ENCODE measurements at places on chromosomes 4 and X.

GRCh38 chr4:83010522-83011318 lies at the start of gene LIN54:
Gene LIN54 (minus strand): TSS chr4:83010823. CDS start chr4:82984844, 25,979 bp downstream.
- peak; percentile 81 for DNase-seq

- DNase-seq = no peak
These were observed 679.9 kb upstream of the MAGEB2 start for GRCh38 chrX:29535212-29536162.

DNA sequence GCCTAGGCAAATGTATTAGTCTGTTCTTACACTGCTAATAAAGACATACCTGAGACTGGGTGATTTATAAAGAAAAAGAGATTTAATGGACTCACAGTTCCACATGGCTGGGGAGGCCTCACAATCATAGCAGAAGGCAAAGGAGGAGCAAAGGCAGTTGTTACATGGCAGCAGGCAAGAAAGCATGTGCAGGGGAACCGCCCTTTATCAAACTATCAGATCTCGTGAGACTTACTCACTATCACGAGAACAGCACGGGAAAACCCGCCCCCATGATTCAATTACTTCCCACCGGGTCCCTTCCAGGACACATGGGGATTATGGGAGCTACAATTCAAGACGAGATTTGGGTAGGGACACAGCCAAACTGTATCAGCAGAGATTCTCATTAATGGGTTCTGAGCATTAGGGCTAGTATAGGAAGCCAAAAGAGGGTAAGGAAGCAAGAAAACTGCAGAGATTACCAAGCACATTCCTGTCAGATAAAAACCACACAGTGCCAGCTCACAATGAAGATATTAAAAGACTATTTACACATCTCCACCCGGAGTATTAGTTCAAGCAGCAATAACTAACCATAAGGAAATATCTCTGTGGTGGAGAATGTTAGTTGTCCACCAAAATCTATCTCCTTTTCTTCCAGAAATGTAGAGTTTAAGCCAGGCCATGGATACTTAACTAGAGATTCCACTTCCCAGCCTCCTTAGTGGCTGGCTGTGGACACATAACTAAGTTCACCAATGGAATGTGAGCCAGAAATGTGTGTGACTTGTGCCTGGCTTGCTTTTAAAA lies 61.2 kb upstream of the HOPX start:
- no peak for DNase-seq

DNA sequence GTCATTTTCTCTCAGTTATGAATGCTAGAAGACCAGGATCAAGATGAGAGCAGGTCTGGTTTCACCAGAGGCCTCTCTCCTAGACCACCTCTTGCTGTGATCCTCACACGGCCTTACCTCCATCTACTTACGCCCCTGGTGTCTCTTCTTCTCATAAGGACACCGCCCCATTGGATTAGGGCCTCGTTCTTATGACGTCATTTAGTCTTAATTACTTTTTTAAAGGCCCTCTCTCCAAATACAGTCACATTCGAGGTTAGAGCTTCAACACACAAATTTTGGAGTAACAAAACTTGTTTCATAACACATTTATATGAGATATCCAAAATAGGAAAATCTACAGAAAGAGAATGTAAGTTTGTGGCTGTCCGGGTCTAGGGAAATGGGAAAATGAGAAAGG lies 391.0 kb upstream of the PITX2 start:
- no peak for DNase-seq

- no peak for DNase-seq
These were observed 1.0 kb downstream of the LIMCH1 start for GRCh38 chr4:41538887-41539498.

GRCh38 chrX:68652326-68653170 lies 5.1 kb downstream of the STARD8 start:
- DNase-seq = no peak

GRCh38 chr4:88526221-88526815 lies 2.7 kb upstream of the PYURF start:
- DNase-seq = no peak

- DNase-seq = no peak
These were observed 135.2 kb upstream of the EDNRA start for GRCh38 chr4:147345662-147346061.

DNA sequence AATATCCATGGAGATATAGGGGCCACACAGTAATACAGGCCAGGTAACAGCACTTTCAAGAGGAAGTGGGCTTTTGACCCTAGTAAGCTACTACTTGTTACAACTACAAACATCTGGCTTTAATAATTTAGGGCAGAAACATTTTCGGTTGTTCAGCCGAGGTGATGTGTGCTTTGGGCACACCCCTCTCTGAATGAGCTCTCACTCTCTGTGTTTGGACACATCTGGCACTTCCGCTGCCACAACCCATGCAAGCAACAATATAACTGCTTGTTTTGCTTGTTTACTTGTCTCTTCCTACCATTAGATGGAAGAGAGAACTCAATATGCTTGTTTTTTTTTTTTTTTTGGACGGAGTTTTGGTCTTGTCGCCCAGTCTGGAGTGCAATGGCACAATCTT lies 277.2 kb downstream of the HS3ST1 start:
- no peak for DNase-seq

DNA sequence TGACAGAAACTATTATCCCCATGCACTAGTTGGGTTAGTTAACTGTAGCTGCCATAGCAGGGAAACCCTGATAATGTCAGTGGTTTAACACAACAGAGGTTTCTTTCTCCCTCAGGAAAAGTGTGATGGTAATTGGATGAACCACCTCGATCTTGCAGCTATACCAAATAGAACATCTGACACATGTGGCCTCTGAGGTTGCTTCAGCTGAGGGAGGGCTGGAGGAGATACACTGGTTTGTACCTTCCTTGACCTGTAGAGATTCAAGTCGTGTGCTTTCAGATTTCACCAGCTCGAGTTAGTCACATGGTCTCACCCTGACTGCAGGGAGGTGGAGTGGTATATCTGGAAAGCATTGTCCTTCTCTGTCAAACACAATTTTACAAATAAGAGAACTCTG lies 147.2 kb upstream of the SFRP2 start:
- DNase-seq = no peak

GRCh38 chr4:152158225-152158624 lies 377.7 kb downstream of the FBXW7 start:
- DNase-seq = no peak

DNA sequence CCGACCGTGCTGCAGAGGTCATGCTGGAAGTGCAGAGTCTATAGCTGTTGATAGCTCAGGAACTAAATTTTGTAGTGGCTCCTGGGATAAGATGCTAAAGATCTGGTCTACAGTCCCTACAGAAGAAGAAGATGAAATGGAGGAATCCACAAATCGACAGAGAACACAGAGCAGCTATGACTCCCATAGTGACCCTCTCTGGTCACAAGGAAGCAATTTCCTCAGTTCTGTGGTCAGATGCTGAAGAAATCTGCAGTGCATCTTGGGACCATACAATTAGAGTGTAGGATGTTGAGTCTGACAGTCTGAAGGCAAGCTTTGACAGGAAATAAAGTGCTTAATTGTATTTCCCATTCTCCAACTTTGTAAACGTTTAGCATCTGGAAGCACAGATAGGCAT lies 8.8 kb downstream of the MANBA start:
- DNase-seq = no peak

DNA sequence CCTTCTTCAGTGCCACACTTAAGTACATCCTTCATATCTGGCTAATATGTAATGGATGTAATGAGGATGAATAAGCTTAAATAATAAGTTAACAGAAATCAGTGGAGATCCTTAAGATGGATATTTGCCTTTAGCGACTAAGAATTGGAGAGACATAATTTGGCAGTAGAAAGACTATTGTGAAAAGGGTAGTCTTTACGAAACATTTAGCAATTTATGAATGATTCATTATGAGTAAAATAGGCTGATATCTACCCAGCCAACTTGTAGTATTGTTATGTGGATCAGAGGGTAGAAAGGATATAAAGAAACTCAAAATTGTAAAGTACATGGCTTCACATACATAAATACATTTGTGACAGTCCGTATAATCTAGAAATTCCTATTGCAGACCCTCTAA lies 2371.8 kb downstream of the PCDH7 start:
- no peak for DNase-seq

DNA sequence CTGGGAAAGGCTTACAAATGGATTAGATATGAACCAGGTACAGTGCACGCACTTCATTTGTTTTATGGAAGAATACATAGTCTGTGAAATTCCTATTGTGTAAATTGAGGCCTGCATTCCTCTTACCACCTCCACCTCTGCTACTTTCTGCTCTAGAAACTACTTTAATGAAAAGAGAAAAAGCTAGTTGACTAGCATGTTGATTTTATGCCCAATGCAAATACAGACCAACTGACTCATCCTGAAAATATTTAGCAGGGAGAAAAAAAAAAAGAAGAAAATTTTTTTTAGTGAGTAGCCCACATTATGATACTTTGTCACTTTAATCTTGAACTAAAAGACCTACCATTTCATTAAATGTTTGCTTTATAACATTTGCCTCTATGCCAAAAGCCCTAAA lies 41.2 kb downstream of the DCLK2 start:
- no peak for DNase-seq

- no peak for DNase-seq
These were observed 18.2 kb downstream of the HAND2 start for GRCh38 chr4:173511787-173512361.

DNA sequence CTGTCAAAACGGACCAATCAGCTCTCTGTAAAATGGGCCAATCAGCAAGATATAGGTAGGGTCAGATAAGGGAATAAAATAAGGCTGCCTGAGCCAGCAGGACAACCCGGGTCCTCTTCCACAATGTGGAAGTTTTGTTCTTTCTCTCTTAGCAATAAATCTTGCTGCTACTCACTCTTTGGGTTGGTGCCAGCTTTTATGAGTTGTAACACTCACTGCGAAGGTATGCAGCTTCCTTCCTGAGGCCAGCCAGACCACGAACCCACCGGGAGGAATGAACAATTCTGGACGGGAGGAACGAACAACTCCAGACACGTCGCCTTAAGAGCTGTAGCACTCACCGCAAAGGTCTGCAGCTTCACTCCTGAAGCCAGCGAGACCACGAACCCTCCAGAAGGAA lies 287.8 kb downstream of the RAPGEF2 start:
- DNase-seq = no peak

- DNase-seq = no peak
These were observed 68.2 kb upstream of the TMEM33 start for GRCh38 chr4:41866799-41867677.

DNA sequence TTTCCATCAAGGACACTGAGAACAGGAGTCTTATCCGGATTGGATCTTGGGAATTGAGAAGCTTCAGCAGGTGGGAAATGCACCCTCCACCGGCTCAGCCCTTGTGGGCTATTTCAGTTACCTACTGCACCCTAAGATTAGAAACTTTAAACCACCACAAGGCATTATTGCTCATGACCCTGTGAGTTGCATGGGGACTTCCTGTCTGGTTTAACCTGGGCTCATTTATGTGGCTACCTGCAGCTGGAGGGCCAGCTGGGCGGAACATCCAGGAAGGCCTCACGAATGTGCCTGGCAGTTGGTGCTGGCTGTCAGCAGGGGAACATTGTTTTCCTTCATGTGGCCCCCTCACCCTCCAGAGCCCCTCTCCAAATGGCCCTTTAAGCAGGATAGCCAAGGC lies 164.1 kb downstream of the DEFB131A start:
- DNase-seq = no peak

- DNase-seq = no peak
These were observed 116.0 kb upstream of the PUDP start for GRCh38 chrX:7263961-7264360.

GRCh38 chr4:178086320-178086719 lies 644.1 kb upstream of the AGA start:
- DNase-seq = no peak

GRCh38 chr4:98656886-98657285 lies 1.5 kb downstream of the TSPAN5 start:
- DNase-seq = no peak

DNA sequence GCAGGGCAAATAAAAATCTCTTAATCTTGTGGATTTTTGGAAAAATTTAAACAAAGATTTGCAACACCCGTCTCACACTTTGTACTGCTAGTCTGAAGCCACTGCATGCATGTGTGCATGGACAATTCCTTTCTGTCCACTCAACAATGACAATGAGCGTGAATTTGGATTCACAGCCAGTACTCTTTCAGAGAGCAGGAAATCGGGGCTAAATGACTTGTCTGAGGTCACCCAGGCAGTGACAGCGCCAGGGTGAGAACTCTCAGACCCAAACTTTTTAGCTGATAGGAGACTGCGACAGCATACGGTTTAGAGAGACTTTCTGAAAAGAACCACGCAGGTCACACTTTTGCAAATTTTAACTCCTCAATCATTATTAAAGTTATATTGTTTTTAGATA lies 90.9 kb downstream of the ZNF827 start:
- no peak for DNase-seq

DNA sequence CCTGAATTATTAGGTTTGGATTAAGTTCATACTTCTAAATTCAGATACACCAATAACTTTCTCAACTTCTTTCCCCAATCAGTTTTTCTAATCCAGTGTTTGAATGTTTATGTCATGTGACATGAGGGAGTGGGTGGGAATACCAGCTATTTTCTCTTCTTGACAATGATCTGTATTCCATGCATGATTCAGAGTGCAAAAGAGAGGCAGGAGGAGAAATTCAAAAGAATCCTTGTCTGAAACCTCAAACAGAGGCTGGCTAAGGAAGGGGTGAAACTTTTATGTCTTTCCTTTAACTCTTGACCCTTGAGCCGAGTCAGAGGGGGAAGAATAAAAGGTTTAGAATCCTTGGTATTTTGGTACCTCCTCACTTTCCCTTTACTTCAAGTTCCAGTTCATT lies 544.7 kb downstream of the SPRY1 start:
- no peak for DNase-seq

DNA sequence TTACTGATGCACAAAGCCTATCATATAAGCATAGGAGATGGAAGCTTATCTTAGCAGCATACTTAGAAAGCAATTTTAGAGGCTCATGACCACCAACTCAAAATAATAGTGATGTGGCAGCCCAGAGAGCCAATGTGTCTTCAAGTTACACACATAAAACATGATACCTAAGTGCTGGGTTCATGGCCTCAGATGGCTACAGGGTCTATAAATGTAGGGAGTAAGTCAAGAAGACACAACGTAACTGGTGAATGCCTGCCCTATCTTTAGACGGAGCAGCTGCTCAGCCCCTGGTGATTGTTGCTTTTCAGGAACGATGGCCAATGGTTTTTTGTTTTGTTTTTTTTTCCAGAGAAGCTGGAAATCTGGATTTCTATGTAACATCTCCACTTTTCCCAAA lies 42.8 kb downstream of the RNF150 start:
- DNase-seq = no peak

GRCh38 chrX:24479924-24480323 lies 14.8 kb downstream of the PDK3 start:
- DNase-seq = peak; percentile 41

GRCh38 chrX:123920105-123920785 lies 41.3 kb upstream of the STAG2 start:
- DNase-seq = no peak

GRCh38 chrX:150361070-150361776 lies 1.9 kb upstream of the MAMLD1 start:
- DNase-seq = peak; percentile 42

GRCh38 chr4:42615131-42615763 lies 41.7 kb downstream of the ATP8A1 start:
- DNase-seq = no peak

GRCh38 chr4:74658116-74658515 lies 136.2 kb downstream of the BTC start:
- no peak for DNase-seq
